ENCODE measurements at places on chromosomes 1 and 21. TPM values are rescaled to one million over a fixed set of nuclear protein-coding genes. Genes with fewer than 3 reads are reported as not detected.

Gene NTNG1
- total RNA-seq = not detected

Gene BEND5
- not detected for total RNA-seq

Gene RGS7
- total RNA-seq = not detected

Gene OR2T29
- not detected for total RNA-seq

Gene SPATA45
- total RNA-seq = not detected
